ENCODE measurements at places on chromosomes 12 and 14.

GRCh38 chr14:30808576-30808975 lies 65.8 kb upstream of the COCH start:
- DNase-seq = no peak

- DNase-seq = no peak
Measured at GRCh38 chr14:105682956-105683570, 156.7 kb downstream of the TMEM121 start.

GRCh38 chr14:102096569-102097188 lies 9.8 kb upstream of the HSP90AA1 start:
- peak; percentile 70 for DNase-seq

- DNase-seq = no peak
Measured at GRCh38 chr14:90785471-90785870, 30.8 kb downstream of the TTC7B start.

DNA sequence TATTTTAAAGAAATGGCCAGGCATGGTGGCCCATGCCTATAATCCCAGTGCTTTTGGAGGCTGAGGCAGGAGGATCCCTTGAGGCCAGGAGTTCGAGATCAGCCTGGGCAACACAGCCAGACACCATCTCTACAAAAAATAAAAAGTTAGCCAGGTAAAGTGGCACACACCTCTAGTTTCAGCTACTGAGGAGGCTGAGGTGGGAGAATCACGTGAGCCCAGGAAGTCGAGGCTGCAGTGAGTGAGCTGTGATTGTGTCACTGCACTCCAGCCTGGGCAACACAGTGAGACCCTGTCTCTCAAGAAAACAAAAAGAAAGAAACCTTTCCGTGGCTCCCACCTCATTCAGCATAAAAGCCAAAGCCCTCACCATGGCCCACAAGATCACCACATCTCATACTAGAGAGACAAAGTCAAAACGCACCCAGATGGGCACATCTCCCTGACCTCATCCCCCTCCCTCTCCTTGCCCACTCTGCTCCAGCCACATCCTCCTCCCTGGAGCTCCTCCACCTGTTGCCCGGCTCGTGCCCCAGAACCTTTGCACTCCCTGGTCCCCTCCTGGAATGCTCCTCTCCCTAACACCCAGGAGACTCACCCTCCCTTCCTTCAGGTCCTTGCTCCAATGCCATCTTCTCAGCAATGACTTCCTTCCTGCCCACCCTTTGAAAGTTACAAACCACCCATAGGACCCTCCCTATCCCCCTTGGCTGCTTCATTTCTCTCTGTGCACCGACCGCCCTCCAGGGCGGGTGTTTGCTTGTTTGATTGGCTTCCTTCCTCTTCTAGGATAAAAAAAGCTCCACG lies 4.8 kb upstream of the SCARB1 start:
- DNase-seq = no peak

DNA sequence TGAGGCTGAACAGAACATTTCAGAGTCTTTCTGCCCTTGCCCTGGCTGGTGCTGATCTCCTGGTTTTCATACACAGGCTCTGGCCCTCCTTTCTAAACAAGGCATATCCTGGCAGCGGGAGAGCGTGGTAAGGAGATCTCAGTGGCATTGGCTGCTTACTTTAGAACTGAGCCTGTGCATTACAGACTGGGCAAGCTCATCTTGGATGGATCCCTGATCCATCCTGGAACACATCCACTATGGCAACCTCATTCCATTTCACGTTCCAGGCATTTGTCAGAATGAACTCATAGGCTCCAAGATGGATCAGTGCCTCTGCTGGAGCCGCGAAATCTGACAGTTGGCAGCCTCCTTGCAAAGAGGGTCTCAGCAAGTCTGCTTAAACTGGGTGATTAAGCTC lies 224.5 kb upstream of the PELI2 start:
- DNase-seq = no peak

GRCh38 chr14:21999402-21999801 lies 325.8 kb upstream of the OR4E1 start:
- no peak for DNase-seq

DNA sequence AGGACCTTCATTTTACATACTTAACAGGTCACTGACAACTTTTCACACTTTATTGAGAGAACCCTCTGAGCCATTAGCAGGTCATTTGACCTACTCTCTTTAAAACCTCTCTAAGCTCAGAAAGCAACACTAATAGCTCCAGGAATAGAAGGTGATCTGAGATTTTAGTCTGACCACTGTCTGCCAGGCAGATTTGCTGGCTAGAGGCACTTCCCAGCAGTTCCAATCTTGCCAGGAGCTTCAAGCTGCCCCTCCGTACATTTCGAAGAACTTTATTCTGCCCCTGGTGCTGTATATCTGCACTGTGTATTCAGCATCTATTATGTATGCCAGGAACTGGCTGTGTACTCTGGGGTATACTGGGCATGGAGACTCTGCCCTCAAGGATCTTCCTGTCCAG lies 56.3 kb downstream of the GPHB5 start:
- DNase-seq = no peak

DNA sequence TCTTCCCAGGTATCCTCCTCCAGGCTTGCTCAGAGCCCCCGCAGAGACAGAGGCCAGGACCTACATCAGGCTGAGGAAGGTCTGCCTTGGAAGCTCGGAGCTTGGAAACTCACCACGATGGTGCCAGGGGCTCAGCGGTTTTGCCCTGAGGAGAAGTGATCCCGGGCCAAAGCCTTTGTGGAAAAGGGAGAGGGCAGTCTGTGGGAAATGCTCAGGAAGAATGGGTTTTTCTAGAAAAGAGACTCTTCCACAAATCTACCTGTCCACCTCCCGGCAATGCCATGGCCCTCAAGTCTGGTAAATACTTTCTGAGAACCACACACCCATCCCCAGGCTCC lies 8.0 kb downstream of the KRT2 start:
- DNase-seq = no peak

DNA sequence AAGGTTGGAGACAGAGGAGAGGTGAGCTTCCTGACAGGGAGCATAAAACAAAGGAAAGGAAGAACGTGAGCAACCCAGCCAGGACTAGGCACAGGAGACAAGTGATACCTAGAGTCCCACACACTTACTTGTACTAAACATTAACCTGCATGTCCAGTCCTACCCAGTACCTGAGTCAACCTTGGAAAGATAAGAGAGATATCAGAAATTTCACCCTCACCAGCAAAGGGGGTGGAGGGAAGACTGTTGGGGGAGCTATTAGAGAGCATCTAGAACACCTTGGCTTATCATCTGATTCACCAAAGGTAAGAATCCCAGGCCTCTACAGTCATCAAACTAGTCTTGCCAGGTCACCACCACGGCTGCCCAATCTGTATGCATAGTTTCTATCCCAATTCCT lies 11.1 kb downstream of the KLHL33 start:
- no peak for DNase-seq

DNA sequence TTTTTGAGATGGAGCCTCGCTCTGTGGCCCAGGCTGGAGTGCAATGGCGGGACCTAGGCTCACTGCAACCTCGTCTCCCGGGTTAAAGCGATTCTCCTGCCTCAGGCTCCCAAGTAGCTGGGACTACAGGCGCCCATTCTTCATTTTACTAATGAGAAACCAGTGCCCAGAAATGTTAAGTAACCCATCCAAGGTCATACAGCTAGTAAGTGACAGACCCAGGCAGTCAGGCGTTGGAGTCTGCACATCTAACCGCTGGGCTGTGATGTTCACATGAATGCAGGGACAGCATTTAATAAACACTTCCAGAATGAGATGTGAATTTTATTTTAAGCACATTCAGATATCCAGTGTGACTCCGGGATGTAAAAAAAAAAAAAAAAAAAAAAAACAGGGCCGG lies 1.3 kb upstream of the TRIP11 start:
- no peak for DNase-seq

- DNase-seq = no peak
Measured at GRCh38 chr14:71165121-71166031, 258.1 kb downstream of the PCNX1 start.

GRCh38 chr12:62604373-62604772 lies 137.7 kb downstream of the MON2 start:
- no peak for DNase-seq

- DNase-seq = no peak
Measured at GRCh38 chr12:6215932-6216494, 15.8 kb downstream of the CD9 start.

GRCh38 chr14:36874396-36875138 lies 212.9 kb downstream of the PAX9 start:
- no peak for DNase-seq

- DNase-seq = no peak
Measured at GRCh38 chr14:31703056-31703455, 141.9 kb downstream of the NUBPL start.

DNA sequence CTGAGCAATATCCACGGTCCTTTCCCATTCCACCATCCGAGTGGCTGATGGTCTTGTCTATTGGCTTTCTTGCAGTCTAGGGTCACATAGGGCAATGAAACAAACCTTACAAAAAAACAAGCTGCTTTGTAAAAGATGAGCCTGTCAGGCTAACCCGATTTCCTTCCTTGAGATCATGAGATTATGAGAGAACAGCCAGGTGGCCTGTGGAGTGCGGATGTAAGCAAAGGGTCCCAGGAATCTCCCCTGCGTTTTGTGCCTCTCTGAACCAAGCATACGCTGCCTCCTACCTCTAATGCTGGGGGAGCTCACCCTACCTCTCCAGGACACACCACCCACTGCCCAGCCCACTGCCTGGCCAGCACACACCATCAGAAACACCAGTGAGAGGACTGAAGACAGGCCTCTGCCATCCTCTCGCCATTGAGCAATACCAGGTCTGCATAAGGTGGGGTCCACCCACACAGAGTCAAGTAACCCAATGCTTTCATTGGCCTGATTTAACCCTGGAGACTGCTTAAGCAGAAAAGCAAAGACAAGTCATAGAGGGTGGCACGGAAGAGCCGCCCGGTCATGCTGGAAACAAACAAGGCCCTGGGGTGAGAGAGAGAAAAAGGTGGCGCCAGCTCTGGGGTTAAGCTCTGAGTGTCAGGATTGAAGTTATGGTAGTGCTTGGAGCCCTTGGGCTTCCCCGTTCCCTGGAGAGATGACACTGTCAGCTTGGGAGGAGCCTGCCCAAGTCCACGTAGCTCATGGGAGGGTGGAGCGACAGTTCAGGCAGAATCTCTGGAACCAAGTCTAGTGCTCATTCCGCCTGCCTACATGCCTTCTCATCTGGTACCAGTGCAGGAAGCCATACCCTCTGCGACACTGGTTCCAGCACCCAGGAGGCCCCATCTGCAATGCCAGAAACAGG lies 46.6 kb downstream of the CALM1 start:
- peak; percentile 65 for DNase-seq

GRCh38 chr12:39441963-39442830 lies 723 bp downstream of the KIF21A start:
- DNase-seq = no peak

GRCh38 chr12:105092336-105092735 lies 8.1 kb upstream of the ALDH1L2 start:
- DNase-seq = no peak

DNA sequence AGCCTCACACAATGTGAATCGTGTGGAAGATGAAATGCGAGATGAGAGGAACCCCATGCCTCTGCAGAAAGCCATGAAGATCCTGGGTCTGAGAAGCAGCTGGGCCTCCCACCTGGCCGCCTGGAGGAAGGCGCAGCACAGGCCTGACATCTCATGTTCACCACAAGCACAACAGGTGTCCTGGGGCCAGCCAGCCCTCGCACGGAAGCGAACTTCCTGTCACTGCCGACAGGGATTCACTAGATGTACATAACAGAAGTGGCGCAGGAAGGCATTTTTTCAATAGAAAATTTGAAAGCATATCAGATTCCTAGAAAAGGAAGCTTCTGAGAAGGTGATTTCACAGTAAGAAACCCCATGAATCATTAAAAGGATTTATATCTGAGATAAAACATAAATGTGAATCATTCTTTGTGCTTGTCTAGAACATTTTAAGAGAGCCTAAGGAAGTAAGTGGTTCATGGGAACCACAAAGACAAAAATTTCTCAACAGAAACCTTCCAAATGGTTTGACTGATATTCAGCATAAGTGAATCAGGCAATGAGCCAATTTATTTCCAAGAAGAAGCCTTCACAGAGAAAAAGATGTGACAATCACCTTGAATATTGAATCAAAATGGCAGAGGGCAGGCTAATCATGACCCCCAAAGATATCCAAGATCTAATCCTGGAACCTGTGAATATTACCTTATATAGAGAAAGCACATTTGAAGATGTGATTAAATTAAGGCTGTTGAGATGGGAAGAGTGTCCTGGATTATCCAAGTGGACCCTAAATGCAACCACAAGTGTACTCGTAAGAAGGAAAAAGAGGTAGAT lies 311.9 kb downstream of the DUSP6 start:
- DNase-seq = no peak

- no peak for DNase-seq
Measured at GRCh38 chr14:89139404-89140247, 277.4 kb downstream of the FOXN3 start.

GRCh38 chr14:54836231-54836630 lies 66.4 kb downstream of the GCH1 start:
- DNase-seq = no peak

DNA sequence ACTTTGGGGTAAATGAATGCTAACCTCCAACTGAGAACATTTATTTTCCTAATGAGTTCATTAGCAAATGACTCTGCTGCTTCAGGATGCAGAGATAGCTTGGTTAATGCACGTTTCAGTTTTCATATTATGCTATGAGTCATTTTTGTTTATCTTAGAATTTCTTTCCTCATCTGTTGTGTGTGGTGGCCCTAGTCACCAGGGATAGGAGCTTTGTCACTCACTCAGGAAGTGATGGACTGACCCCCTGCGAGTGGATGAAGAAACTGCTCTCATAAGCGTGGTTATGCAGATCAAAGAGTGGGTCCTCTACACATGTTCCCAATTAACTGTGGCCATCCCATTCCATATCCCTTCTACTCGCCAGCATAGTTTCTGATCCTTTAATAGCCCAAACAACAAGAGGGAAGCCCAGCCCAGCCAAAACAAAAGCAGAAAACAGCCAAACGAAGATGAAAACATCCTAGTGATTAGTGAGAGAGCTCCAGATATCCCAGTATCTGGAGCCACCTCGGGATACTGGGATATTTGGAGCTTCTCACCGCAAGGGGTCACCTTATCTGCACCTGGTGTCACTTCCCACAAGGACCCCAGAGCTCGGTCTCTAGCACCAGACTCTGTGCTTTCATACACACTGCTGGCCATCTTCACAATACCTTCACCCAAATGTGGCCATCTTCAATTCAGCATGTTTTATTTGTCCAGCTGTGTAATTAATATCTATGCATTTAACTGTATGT lies 8.6 kb downstream of the TC2N start:
- DNase-seq = no peak

- no peak for DNase-seq
Measured at GRCh38 chr14:100128688-100129087, 30.8 kb downstream of the DEGS2 start.

DNA sequence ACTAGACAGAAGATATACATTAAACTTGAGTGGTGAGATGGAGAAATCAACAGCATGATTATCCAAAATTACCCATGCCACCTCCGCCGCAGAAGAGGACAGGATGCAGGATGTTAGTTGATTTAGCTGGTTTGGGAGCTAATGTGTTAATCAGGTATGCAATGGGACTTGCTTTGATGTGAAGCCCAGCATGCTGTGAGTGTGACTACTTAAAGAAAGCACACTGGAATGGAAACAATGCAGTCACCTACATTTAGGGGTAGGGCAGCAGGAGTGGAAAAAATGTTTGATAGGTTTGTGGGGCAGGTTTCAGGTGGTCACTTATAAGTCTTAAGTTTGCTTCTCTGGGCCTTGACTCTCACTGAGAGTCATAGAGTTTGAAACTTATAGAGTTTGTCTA lies 170.0 kb upstream of the DAAM1 start:
- DNase-seq = no peak

- DNase-seq = no peak
Measured at GRCh38 chr14:23376482-23377197, at the start of gene CMTM5. CMTM5 (plus strand) TSS chr14:23377046; CDS start chr14:23377252, 206 bp downstream.
